IgD-negative memory B cell (primary cell): ENCODE measurements at places on chromosomes 5 and 9. TPM values are rescaled to one million over a fixed set of nuclear protein-coding genes. Genes with fewer than 3 reads are reported as not detected.

CRB2 gene
- not detected for polyA plus RNA-seq

THBS4 gene
- polyA plus RNA-seq, result 0.36 TPM

REEP2 gene
- polyA plus RNA-seq, result not detected

FST gene
- not detected for polyA plus RNA-seq

UBE2B gene
- polyA plus RNA-seq, result 65.2 TPM

TNFSF15 gene
- 0.03 TPM for polyA plus RNA-seq
